Femur (tissue), 1 donor: ENCODE measurements at places on chromosomes 11 and 22.

DNA sequence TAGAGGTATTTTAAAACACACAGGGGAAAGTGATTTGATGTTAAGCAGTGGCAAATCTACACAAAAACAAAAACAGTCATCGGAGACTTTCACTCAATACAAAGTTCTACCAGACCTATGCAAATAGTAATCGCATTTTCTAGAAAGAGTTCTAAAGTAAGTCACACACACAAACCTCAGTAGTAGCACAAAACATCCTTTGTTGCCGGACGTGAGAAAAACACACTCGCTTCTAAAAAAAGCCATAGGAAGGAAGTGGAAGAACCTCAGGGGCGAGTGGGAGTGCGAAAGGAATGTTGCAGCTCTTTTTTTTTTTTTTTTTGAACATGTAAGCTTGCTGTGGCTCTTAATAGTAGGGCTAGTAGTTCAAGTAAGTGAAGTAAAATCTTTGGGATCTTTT, 88.9 kb downstream of the MAML2 start:
- DNase-seq, result peak; percentile 59

DNA sequence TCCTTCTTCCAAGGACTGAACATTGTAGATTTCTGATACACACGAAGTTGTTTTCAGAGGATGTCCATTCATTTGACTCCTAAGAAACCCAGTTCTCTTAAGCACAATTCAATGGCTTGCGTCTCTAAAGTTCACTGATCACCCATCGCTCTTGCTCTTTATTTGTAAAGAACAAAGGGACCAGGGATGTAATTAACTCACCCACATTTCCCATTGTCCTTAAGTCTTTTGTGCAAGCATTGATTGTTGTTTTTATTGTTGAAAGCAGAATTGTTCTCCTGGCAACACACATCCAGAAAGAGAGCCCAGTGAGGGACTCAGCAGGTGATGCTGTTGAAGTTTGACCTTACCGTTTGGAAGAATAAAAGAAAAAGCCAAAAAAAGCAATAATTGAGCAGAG, 59.2 kb downstream of the SPON1 start:
- DNase-seq, result no peak

GRCh38 chr11:87097582-87097981, 59.8 kb downstream of the TMEM135 start:
- no peak for DNase-seq

DNA sequence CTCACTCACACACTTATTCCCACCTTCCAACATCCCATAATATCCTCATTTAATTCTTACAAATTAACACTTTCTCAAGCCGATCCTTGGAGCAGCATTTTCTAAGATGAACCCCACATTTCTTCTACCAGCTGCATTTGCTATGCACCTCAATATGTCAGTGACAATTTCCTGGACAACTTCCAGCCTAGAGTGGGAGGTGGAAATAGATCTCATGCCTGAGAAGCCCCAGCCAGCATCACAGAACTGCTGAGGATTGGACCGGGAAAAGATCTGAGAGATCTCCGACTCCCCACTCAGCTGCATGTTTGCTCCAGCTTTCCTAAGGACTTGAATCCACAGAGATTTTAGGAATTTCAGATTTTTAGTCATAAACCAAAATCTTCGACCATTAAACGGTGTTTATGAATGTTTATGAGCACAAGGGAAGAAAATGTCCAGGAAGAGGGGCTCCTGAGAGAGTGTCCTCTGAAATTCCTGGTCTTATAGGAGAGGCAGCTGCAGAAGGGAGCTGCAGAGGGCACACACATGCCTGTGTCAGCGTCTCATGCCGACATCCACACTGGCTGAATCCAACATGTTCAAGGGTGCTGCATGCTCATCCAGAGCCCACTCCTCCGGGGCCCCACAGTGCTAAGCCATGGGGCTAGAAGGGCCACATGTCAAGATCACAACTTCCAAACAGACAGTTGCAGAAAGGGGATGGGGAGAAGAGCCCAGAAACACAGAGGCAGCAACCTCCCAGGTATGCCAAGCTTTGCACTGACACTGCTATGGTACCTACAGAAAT, 68.6 kb downstream of the MICAL3 start:
- no peak for DNase-seq

GRCh38 chr11:123268156-123268555, 73.1 kb upstream of the CLMP start:
- DNase-seq, result no peak

GRCh38 chr11:68467201-68467834, 6.8 kb downstream of the PPP6R3 start:
- no peak for DNase-seq

DNA sequence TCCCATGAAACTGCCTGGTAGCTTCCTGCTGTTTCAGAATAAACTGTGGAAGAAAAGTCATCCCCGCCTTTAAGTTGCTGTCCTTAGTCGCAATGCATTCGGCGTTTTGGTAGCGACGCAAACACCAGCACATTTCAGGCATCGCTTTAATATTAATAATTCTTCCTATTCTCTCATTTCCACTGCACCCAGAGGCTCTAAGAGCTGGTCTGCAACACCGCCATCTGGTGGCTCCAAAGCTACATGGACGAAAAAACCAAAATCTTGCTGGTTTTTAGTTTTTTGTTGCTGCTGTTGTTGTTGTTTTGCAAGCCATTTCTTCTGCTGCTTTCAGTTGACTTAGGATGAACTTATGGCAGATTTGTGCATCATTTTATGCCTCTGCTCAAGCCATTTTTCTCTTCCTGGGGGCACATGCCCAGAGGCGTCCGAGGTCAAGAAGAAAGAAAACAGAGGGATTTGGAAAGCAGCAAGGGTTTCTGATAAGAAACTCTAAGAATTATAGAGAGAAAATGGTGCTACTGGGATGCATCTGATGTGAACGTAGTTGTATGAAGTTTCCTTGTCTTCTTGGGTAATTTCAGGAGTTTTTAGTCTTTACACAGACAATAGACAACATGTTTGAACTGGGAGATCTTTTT, 345.4 kb upstream of the KIRREL3 start:
- peak; percentile 45 for DNase-seq

GRCh38 chr11:134070342-134070845, 1.5 kb downstream of the JAM3 start:
- no peak for DNase-seq

GRCh38 chr11:61834278-61835048, 6.4 kb downstream of the FADS2 start:
- DNase-seq, result peak; percentile 84

DNA sequence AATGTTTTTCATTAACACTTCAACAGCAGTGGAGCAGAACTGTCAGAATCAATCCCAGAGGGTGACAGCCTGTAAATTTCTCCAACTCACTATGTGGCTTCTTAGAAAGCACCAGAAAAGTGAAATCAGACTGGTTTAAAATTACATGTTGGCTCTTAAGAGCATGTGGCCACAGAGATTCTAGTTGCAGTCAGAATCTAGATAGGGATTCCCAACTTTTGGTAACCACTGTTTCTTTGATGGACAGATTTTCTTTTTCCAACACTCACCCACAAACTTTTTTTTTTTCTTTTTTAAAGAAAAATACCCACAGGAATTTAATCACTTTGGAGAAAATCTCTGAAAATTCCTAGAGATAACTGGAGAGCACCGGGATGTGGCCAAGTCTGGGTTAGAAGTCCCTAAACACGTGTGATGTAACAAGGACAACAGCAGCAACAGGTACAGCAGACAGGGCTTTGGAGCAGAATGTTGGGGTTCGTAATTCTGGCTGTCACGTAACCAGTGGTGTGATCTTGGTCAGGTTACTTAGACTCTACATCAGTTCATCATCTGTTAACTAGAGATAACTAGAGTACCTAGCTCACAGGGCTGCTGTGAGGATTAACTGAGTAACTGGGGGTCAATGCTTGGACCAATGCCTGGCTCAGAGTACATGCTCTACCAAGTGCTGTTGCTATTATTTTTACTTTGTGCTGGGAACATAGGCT, 100.1 kb downstream of the NAT10 start:
- no peak for DNase-seq

- no peak for DNase-seq
Observed at GRCh38 chr11:62918531-62918930, 2.6 kb downstream of the CHRM1 start.

DNA sequence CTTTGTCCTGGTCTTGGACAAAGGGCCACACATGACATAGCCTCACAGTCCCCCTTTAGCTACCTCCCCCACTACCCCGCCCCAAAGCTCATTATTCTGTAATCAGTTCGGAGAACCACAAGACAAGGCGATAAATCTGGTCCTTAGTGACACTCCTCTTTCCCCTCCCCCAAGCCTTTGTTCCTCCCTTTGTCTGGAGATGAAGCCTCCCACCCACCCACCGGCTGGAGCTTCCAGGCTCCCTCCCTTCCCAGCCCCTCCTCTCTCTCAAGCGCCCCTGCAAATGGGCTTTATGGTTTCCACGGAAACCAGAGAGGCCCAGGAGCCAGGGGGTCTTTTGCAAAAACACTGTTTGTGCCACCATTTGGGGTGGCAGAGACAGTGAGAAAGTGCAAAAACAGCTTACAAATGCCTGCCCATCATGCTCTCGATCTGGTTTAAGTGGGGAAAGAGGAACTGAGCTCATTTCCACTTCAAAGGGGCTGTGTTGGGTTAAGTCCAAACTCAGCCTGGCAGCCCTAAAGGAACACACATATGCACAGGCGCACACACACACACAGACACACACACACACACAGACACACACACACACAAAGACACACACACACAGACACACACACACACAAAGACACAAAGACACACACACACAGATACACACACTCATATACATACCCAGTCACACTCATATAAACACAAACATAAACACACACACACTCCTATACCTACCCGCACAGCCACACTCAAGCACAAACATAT, 23.5 kb downstream of the APLNR start:
- DNase-seq, result peak; percentile 49

DNA sequence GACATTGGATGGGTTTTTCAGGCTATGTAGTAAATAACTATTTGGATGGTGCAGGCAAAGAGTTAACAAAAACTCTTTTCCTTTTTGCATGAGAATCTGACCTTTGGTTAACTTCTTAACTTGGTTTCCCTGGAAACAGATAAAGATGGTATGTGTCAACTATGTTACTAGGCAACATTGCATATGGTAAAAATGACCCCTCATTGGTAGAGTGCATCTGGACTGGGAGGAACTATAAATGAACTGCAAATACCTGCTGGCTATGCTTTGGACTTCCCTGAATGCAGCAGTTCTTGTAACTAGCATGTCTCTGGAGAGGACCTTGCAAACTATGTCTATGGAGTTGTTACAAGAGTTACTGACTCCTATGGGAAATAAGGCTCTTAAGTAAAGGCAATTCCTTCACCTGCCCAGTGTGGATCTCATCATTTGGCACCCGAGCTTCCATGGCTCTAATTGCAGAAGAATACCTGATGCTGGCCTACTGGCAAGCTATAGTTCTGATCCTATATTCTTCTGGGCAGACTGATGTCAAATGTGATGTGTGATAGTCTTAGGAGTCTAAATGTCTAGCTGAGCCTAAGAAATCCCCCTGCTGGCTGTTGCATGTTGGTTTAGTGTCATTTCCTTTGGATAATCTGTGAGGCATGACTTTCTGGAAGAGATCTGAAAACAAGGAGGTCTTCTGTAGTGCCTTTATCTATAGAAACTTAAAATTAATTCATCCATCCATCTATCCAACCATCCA, 126.7 kb upstream of the MTMR2 start:
- DNase-seq, result no peak

DNA sequence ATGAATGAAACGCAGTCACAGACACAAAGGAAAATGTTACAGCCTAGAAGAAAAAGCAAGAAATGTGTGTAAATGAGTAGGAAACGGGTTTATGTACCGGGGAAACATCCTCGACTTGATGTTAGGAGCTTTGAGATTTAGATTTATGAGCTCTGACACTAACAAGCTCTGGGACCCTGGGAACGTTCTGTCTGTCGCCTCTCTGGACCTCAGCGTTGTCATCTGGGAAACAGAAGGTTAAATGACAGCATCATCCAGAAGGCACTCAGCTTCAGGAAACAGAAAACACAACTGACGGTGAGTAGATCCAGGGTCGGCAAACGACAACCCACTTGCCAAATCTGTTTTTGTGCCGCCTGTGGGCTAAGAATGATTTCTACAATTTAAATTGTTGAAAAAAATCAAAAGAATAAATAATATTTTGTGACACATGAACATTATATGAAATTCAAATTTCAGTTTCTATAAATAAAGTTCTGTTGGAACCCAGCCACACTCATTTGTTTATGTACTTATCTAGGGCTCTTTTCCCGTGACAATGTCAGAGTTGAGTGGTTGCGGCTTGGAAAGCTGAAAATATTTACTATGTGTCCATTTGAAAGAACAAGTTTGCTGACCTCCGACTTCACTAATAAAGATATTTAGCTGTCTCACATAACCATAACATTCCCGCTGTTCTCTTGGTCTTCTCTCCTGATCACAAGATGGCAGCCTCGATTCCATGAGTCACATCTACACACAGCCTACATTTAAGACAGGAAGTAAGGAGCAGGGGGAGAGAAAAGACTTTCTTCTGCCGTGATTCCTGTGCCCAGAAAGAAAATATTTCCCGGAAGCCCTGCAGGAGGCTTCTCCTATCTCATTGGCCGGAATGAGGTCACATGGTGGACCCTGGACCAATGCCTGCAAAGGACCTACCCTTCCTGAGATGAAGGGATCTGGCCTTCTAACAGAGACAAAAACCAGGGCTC, 47.1 kb upstream of the SYT13 start:
- peak; percentile 51 for DNase-seq
